ENCODE measurements at places on chromosomes 2 and 18. TPM values are rescaled to one million over a fixed set of nuclear protein-coding genes. Genes with fewer than 3 reads are reported as not detected.

DNA sequence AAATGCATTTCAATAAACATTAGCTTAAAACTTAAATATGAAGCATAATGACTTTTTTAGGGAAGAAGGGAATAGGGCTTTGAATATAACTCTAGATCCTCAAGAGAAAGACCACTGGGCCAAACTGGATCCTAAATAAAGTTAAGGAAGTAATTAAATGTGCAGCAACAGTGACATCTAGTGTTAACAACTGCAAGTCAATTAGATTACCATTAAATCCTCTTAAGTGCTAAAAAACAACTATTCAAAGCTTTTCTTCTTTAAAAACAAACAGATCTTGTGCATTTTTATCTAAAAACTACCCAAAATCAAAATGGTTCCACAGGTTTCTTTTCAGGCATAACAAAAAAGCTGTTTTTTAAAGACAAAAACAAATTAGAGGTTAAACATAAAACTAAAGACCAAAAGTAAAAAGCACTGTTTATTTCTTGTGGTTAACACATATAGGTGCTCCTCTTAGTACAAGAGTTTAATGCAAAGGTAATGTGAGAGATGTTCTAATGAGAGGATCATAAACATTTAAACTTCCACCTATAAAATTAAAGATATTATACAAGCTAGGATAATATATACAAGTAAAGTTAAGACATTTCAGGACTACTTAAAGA, 111.4 kb downstream of the THADA start:
- no peak overlapping the region for H3K4me3 ChIP-seq
- peaks cover 8% of the 10 kb centered on the region for H3K4me1 ChIP-seq
- no peak overlapping the region for H3K27ac ChIP-seq
- H3K36me3 ChIP-seq: peaks cover 10% of the 10 kb centered on the region
- H3K27me3 ChIP-seq: no peaks in the 10 kb centered on the region

DNA sequence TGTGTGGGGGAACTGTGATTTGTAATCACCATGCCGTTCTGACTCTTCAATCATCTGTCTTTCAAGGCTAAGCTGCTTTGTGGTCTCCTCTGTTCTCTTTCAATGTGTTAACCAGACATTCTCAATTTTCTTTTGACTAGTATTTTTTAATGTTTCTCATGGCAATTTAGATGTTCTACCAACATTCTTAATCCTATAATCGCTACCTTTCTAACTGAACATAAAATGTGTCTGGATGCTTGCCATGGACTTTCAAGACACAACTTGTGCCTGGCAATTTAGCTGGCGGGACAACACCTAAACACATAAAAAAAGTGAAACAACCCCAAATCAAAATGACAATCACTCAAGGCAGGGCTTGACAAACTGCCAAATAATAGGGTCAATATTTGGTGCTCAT, 135.0 kb upstream of the ACKR3 start:
- no peak overlapping the region for H3K27ac ChIP-seq
- no peaks in the 10 kb centered on the region for H3K36me3 ChIP-seq
- no peaks in the 10 kb centered on the region for H3K4me1 ChIP-seq

- H3K4me1 ChIP-seq: no peaks in the 10 kb centered on the region
- peaks cover 13% of the 10 kb centered on the region for H3K27me3 ChIP-seq
- H3K4me3 ChIP-seq: no peak overlapping the region
- H3K36me3 ChIP-seq: no peaks in the 10 kb centered on the region
Measured at GRCh38 chr2:165009466-165009865, 54.1 kb upstream of the SLC38A11 start.

- DNase-seq: no peak
- H3K4me1 ChIP-seq: peaks cover 40% of the 10 kb centered on the region
- H3K27me3 ChIP-seq: peaks cover 5% of the 10 kb centered on the region
- H3K27ac ChIP-seq: no peak overlapping the region
- no peak overlapping the region for H3K4me3 ChIP-seq
Measured at GRCh38 chr2:65378290-65378689, 54.1 kb downstream of the SPRED2 start.

DNA sequence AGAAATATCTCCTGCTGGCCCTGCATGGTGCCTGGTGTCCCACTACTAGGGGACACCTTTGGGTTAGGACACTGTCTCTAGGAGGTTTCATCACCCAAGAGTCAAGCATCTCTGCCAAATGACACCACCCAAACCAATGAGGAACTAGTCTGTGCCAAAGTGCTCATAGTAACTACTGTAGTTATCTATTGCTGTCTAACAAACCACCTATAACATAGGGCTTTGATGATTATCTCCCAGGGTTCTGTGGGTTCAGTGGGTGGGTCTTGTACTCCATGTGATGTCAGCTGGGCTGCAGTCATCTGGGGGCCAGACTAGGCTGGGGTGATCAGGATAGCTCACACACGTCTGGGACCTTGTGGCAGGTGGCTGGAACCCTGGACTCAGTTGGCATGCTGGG, 59.8 kb downstream of the EPAS1 start:
- H3K4me3 ChIP-seq: no peak overlapping the region
- H3K4me1 ChIP-seq: peaks cover 34% of the 10 kb centered on the region
- H3K27ac ChIP-seq: no peak overlapping the region
- no peaks in the 10 kb centered on the region for H3K27me3 ChIP-seq
- no peak for DNase-seq

DNA sequence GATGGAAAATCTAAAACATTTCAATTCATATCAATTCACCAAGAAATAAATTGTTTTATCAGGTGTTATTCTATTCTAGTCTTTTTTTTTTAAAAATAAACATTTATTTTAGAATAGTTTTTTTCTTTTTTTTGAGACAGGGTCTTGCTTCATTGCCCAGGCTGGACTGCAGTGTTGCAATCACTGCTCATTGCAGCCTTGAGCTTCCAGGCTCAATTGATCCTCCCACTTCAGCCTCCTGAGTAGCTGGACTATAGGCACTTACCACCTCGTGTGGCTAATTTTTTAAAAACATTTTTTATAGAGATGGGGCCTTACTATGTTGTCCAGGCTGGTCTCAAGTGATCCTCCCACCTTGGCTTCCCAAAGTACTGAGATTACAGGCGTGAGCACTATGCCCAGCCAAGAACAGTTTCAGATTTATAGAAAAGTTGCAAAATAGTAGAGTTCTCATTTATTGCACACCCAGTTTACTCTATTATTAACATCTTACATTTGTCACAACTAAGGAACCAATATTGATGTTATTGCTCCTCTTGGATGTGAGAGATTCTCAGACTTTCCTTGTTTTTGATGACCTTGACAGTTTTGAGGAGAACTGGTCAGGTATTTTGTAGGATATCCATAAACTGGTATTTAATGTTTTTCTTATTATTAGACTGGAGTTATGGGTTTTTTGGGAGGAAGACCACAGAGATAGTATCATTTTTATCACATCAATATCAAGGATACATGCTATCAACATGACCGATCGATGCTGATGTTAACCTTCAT, 29.9 kb downstream of the PDE6D start:
- no peak for DNase-seq
- peaks cover 4% of the 10 kb centered on the region for H3K36me3 ChIP-seq
- H3K27ac ChIP-seq: no peak overlapping the region
- H3K4me1 ChIP-seq: peaks cover 2% of the 10 kb centered on the region
- no peaks in the 10 kb centered on the region for H3K27me3 ChIP-seq
- no peak overlapping the region for H3K4me3 ChIP-seq

DNA sequence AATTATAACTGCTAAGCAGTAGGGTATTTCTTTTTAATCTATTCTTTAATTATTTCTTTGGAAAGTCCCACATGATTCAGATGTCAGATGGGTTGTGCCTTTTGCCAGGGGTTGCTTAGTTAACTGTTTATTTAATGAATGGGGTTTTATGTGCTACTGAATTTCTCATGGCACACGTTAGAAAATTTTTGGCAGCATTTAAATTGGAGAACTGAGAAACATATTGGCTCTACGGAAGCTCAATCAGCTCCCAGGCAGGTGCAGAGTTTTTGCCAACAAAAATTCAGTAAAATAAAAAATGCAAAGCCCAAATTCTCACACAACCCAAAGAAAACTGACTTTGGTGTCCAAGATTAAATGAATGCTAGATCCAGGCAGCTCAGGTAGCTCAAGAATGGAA, 467.2 kb downstream of the NRXN1 start:
- H3K27me3 ChIP-seq: no peaks in the 10 kb centered on the region
- no peak for DNase-seq
- H3K4me3 ChIP-seq: no peak overlapping the region
- H3K4me1 ChIP-seq: no peaks in the 10 kb centered on the region
- no peak overlapping the region for H3K27ac ChIP-seq

- no peak overlapping the region for H3K4me3 ChIP-seq
- H3K27me3 ChIP-seq: peaks cover 3% of the 10 kb centered on the region
- no peaks in the 10 kb centered on the region for H3K4me1 ChIP-seq
- H3K27ac ChIP-seq: no peak overlapping the region
Measured at GRCh38 chr2:218091746-218092145, 22.7 kb downstream of the RUFY4 start.

DNA sequence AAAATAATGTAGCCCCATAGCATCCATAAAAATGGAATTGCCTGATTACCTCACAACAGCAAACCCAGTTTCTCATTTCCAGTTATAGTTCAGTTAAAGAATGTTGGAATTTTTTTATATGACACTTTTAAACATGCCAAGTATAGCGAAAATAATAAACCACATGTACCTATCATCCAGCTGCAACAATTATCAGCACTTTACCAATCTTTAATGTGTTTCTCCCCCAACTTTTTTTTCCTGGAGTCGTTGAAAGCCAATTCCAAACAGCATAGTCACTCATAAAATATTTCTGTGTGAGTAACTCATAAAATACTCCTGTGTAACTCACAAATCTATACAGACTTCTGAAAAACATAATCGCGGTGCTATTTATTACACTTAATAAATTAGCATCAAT, 38.1 kb downstream of the SMAD4 start:
- peaks cover 62% of the 10 kb centered on the region for H3K36me3 ChIP-seq
- H3K4me3 ChIP-seq: no peak overlapping the region
- H3K27me3 ChIP-seq: no peaks in the 10 kb centered on the region
- H3K27ac ChIP-seq: no peak overlapping the region

GRCh38 chr2:1269812-1270211, 143.5 kb upstream of the TPO start:
- H3K36me3 ChIP-seq: no peaks in the 10 kb centered on the region
- DNase-seq: no peak
- H3K4me3 ChIP-seq: no peak overlapping the region
- H3K4me1 ChIP-seq: no peaks in the 10 kb centered on the region

- no peak overlapping the region for H3K4me3 ChIP-seq
- H3K27me3 ChIP-seq: no peaks in the 10 kb centered on the region
- no peaks in the 10 kb centered on the region for H3K4me1 ChIP-seq
Measured at GRCh38 chr18:11289248-11289647, 139.9 kb upstream of the PIEZO2 start.

DNA sequence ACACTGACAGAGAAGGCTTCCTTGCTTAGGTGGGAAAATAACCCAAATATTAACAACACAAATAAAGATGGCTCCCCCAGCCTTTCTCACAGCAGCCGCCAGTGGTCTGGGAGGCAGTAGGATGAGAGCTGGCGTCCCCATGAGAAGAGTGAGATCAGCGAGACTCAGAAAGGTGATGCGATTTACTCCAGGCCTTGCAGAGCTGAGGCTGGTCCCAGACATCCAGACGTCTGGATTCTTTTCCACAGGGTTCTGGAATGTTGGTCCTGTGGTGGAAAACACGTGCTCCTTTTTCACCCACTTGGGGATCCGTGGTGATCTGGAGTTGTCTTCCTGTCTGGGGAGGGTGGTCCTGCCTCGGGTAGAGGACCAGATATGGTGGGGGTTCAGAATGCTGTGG, 190.6 kb downstream of the CTIF start:
- no peak overlapping the region for H3K27ac ChIP-seq
- DNase-seq: no peak
- H3K4me1 ChIP-seq: peaks cover 6% of the 10 kb centered on the region
- H3K27me3 ChIP-seq: peaks cover 2% of the 10 kb centered on the region
- H3K4me3 ChIP-seq: no peak overlapping the region

- no peak for DNase-seq
- H3K27ac ChIP-seq: no peak overlapping the region
- H3K36me3 ChIP-seq: no peaks in the 10 kb centered on the region
- no peak overlapping the region for H3K4me3 ChIP-seq
- no peaks in the 10 kb centered on the region for H3K27me3 ChIP-seq
Measured at GRCh38 chr18:38329145-38329544, 763.5 kb upstream of the CELF4 start.

- H3K4me1 ChIP-seq: no peaks in the 10 kb centered on the region
- H3K36me3 ChIP-seq: no peaks in the 10 kb centered on the region
- no peaks in the 10 kb centered on the region for H3K27me3 ChIP-seq
- no peak for DNase-seq
- no peak overlapping the region for H3K27ac ChIP-seq
Measured at GRCh38 chr2:142112757-142113221, 18.0 kb downstream of the LRP1B start.

GRCh38 chr2:219285894-219286425, 6.8 kb downstream of the DNAJB2 start:
- H3K4me3 ChIP-seq: no peak overlapping the region
- peaks cover 16% of the 10 kb centered on the region for H3K4me1 ChIP-seq
- H3K27ac ChIP-seq: no peak overlapping the region
- no peaks in the 10 kb centered on the region for H3K27me3 ChIP-seq

DNA sequence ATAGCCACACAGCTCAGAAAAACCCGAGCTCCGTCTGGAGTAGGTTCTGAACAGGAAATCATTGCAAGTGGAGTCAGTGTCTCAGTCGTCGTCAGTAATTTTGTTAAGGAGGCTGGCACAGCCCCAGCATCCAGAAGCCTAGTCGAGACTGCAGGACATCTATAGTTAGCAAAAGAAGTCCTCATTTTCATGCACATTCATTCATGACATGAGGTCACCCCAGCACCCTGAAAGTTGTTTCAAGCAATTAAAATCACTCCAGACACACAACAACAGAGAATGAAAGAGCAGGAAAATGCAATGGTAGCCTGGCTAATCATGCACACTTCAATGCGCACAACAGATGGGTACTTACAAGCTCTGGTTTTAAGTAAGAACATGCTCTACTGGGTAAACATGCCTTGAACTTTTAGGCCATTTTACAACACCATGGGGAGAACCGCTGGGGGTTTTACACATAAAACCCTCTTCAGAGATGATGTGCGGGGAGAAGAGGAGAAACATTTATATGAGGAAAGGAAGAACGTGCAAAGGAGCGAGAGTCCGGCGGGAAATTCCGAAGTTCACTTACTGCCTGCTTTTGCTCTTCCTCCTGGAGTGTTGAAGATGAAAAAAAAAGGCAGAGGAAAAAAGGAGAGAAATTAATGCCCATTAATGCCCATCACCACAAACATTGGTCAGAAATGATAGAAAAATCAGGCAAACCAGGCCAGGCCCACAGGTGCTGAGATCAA, 77.4 kb upstream of the DNMT3A start:
- no peak overlapping the region for H3K27ac ChIP-seq
- no peak for DNase-seq
- peaks cover 17% of the 10 kb centered on the region for H3K36me3 ChIP-seq
- no peak overlapping the region for H3K4me3 ChIP-seq

- no peaks in the 10 kb centered on the region for H3K27me3 ChIP-seq
- H3K4me3 ChIP-seq: no peak overlapping the region
- H3K27ac ChIP-seq: no peak overlapping the region
- no peak for DNase-seq
- no peaks in the 10 kb centered on the region for H3K4me1 ChIP-seq
- H3K36me3 ChIP-seq: no peaks in the 10 kb centered on the region
Measured at GRCh38 chr18:30652387-30652786, 390.2 kb downstream of the DSC3 start.

GRCh38 chr2:134190807-134191203, 63.1 kb upstream of the MGAT5 start:
- DNase-seq: no peak
- H3K4me3 ChIP-seq: no peak overlapping the region
- H3K4me1 ChIP-seq: peaks cover 14% of the 10 kb centered on the region
- peaks cover 6% of the 10 kb centered on the region for H3K36me3 ChIP-seq
- no peak overlapping the region for H3K27ac ChIP-seq

Gene UGT1A10
- total RNA-seq: not detected

Gene RAB6C
- total RNA-seq: not detected

Gene TCF23
- not detected for total RNA-seq

Gene MYO5B
- total RNA-seq: 0.07 TPM

Gene GPR45
- not detected for total RNA-seq

Gene SCN7A
- total RNA-seq: not detected

Gene MRPL19
- 70.6 TPM for total RNA-seq

All from activated CD4-positive, alpha-beta T cell treated with anti-CD3 and anti-CD28 coated beads, Interleukin-2, amount 10 ng/mL, durations not matched to agents 24 days and 14 days (primary cell).